NCI-H510A treated with DMSO at 0.1 percent for 48 hours (cell line): ENCODE measurements at places on chromosomes 12 and 14.

GRCh38 chr12:13816394-13816793, 165.0 kb downstream of the GRIN2B start:
- DNase-seq: no peak

DNA sequence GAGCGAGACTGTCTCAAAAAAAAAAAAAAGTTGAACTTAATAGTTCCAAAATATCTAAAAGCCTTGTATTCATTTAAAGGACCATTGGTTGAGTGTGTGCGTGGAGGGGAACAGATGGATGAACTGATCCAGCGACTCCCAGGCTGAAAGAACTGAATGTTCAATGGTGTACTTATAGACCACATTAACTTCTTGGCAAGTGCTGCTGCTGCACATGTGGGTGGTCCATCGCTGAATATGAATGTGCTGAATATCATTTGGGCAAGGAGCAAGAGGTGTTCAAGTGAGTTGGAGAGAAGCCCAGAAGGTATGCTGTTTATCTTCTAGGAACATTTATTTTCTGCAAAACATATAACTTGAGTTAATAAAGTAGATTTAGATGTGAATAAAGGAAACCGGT, 289.0 kb upstream of the RPL10L start:
- DNase-seq: no peak

DNA sequence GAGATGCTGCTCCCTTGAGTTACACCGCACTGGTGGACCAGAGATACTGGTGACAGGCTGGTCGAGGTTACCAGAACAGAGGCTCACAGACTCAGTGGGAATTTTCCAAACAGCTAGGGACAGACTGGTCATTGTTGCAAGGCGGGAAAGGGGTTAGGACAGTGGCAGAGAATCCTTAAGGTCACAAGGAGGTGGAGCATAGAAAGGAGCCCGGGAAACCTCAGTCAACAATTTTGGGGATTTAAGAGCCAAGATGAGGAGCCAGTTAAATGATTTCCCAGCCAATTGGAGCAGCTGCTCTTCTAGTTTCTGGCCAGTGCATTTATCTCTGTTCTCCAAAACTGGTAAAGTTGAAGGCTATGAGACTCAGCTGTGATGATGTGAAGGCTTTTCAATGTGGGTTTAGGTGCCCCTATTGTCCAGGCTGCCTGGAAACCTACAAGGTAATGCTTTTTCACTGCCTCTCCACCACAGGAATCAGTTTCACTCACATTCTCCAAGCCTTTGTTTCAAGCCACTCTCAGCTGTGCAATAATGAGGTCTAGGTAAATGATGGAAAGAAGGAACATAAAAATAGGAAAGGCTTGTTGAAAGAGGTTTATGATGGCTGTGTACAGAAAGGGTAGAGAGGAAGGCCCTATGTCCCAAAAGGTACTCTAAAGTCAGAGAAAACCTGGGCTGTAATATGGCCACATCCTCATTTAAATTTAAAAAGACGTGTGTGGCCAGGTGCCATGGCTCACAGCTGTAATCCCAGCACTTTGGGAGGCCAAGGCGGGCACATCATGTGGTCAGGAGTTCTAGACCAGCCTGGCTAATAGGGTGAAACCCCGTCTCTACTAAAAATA, 7.0 kb upstream of the TNS2 start:
- no peak for DNase-seq

GRCh38 chr12:6925540-6926279, 2.0 kb upstream of the ATN1 start:
- no peak for DNase-seq

DNA sequence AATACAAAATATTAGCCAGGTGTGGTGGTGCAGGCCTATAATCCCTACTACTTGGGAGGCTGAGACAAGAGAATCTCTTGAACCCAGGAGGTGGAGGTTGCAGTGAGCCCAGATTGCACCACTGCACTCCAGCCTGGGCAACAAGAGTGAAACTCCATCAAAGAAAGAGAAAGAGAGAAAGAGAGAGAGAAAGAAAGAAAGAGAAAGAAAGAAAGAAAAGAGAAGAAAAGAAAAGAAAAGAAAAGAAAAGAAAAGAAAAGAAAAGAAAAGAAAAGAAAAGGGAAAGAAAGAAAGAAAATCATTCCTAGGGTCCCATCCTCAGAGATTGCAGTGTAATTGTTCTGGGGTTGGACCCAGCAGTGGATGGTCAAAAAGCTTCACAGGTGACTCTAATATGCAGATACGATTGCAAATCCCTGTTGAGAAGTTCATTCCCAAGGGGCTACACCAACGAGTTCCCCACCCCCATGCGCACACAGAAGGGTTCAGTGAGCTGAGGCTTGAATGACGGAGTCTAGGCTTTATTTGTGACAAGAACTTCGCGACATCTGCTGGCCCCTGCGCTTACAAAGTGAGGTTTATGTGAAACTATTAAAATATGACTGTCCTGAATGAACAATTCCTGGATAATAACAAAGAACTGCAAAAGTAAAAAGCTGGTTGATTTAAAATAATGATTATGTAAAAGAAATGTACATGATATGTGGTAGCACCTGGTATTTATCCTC, 17.4 kb upstream of the RNASE12 start:
- no peak for DNase-seq

DNA sequence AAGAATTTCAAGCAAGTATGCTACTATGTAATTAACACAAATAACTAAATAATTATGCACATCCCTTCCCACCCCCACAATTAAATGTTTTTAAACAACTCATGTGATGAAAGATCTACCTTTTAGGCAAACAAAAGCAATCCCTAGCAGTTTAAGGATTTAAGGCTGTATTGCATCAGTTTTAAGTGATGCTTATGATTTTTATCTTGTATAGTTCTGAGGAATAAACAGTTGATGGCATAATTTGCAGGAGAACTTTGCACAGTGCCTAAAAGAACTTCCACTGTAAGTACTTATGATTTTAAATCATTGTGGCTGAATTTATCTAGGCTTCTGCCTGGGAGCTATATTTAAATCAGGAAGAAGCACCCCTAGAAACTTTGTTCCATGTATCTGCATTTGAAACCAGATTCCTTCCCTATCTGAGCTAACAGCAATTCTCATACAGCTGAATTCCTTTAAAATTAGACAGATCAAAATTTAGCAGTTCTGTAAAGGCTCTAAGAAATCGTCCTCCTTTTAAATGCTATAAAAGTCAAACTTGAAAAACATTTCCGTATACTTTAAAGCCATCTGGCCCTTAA, 388.6 kb downstream of the BCAT1 start:
- DNase-seq: no peak

DNA sequence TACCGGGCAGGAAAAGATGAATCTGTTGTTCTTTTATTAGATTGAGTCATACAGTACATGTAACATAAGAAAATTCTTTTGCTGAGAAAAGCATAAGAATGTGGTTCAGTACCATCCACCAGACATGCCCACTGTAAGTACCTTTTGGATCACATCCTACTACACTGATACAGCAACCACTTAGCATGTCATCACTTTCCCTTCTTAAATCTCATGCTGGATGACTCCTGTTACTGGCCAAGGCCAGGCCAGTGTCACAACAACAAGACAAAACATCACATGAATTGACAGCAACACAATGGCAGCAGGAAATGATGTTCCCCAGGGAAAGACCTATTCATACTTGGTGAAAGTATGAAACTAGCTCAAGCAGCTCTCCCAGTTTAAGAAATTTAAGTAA, 46.4 kb downstream of the STXBP6 start:
- DNase-seq: no peak

GRCh38 chr14:72714094-72714493, 179.8 kb downstream of the DPF3 start:
- DNase-seq: no peak

DNA sequence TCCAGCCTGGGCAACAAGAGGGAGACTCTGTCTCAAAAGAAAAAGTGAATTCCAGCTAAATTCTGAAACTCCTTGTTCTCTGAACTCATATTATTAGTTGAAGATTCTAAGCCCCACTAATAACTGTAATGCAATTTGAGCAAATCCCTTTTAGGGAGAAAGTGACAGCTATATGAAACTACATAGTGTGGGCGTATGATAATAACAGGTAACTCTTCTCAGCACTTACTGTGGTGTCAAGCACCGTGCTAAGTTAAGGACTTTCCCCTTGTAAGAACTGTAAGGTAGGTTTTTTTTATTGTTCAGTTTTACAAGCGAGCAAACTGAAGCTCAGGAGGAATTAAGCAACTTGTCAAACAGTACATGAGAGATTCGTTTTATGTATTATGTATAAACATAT, 5.4 kb downstream of the ANKRD13A start:
- DNase-seq: no peak

DNA sequence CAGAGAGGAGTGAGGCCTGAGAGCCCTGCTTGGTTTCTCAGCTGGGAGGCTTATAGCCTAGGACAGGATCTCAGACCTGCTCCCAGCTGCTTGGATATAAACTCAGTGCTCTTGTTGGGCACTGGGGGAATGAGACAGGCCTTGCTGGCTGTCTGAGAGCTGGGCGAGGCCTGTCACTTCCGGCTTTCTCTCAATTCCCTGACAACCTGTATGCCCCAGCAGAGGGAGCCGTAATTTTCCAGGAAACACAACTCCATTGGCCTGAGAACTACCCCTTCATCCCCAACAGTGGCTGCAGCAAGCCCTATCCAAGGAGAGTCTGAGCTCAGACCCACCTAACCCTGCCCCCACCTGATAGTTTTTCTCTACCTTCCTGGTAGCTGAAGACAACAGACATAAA, 258.3 kb upstream of the STXBP6 start:
- no peak for DNase-seq
